SK-N-MC (cell line): ENCODE measurements at places on chromosomes 1 and 21.

DNA sequence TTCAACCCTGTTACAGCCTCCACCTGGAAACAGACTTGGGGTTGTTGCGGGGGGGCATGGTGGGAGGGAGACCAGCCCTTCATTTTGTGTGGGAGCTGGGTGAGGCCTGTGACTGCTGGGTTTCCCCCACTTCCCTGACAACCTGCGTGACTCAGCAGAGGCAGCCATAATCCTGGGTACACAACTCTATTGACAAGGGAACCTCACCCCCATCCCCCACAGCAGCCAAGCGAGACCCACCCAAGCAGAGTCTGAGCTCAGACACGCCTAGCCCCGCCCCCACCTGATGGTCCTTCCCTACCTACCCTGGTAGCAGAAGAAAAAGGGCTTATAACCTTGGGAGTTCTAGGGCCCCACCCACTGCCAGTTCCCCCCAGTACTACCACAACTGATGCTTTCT, 8.0 kb upstream of the CCDC190 start:
- no peak for DNase-seq

GRCh38 chr1:26291433-26291832, 11.5 kb downstream of the SH3BGRL3 start:
- DNase-seq = no peak

- DNase-seq = no peak
These were observed 23.5 kb downstream of the CYP4B1 start for GRCh38 chr1:46822248-46822826.

DNA sequence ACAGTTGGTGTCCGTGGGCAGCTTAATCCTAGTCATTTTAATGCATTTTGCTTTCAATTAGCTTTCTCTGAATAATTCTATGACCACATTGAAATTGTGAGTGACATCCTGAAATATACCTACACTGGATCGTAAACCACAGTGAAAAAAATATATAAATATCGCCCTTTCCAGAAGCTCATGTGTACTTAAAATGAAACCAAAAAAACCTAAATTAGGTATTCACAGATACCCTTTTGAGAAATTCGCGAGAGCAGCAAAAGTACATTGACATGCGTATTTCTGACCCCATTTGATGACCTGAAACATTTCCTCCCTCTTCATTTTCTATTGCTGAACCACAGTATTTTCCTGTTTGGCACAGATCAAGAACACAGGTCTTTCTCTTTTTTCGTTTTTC, 253.8 kb downstream of the LTN1 start:
- no peak for DNase-seq

DNA sequence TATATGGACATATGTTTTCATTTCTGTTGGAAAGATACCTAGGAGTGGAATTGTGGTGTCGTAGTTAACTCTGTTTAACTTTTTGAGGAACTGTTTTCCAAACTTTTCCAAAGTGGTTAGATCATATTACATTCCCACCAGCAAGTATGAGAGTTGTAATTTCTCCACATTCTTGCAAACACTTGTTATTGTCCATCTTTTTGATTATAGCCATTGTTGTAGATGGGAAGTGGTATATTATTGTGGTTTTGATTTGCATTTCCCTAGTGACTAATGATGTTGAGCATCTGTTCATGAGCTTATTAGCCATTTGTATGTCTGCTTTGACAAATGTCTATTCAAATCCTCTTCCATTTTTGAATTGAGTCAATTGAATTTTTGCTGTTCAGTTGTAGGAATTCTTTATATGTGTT, 19.8 kb downstream of the CAMTA1 start:
- DNase-seq = no peak

DNA sequence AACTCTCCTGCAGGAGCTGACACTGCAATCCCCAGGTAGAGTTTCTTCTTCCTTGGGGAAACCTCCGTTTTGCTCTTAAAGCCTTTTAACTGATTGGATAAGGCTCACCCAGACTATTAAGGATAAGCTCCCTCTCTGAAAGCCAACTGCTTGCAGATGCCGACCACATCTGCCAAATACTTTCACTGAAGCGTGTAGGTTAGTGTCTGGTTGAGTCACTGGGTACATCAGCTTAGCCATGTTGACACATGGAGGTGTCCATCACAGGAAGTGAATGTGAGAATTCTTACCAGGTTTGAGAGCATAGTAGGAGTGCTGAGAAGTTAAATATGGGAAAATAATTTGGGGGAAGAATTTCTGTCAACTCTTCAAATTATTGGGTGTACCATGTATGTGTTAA, 202.0 kb downstream of the AJAP1 start:
- DNase-seq = no peak

GRCh38 chr1:213987422-213987926, 299 bp upstream of the PROX1 start:
- DNase-seq = no peak

- no peak for DNase-seq
These were observed 841 bp downstream of the SNX27 start for GRCh38 chr1:151612501-151613281.

- DNase-seq = no peak
These were observed 41.7 kb downstream of the UMODL1 start for GRCh38 chr21:42112857-42113256.

- DNase-seq = no peak
These were observed 64.6 kb upstream of the RALGPS2 start for GRCh38 chr1:178660461-178660860.

GRCh38 chr1:33473900-33474299, 1.5 kb downstream of the ZSCAN20 start:
- no peak for DNase-seq

GRCh38 chr1:54355931-54356679, 50.1 kb downstream of the SSBP3 start:
- no peak for DNase-seq
